Right lung (tissue), 10 donors: ENCODE measurements at places on chromosomes 5 and 9. TPM values are rescaled to one million over a fixed set of nuclear protein-coding genes. Genes with fewer than 3 reads are reported as not detected.

GRCh38 chr9:136729144-136729543, 13.6 kb downstream of the LCN10 start:
- no peak for DNase-seq

- DNase-seq = no peak
Observed at GRCh38 chr5:140116716-140117115, 2.8 kb downstream of the PURA start.

- DNase-seq = no peak
Observed at GRCh38 chr5:113047733-113048652, 71.4 kb downstream of the DCP2 start.

DNA sequence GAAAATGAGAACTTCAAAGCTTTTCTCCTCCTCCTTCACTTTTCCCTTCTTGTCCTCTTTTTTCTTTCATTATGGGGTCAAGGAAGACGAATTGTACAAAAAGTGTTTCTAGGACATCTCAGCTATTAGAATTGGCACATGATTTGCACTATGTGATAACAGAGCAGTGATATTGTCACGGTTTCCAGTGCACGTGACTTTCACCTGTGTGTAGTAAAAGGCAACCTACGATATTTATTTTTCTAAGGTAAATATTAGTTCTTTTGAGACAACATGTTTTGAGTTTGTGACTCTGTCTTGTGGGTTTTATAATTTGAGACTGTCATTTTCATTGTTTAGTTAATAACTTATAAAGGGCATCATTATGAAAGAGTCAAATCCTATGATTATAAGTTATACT, 213.1 kb downstream of the PSAT1 start:
- no peak for DNase-seq

GRCh38 chr5:38193015-38193581, 65.3 kb upstream of the EGFLAM start:
- peak; percentile 28 for DNase-seq

DNA sequence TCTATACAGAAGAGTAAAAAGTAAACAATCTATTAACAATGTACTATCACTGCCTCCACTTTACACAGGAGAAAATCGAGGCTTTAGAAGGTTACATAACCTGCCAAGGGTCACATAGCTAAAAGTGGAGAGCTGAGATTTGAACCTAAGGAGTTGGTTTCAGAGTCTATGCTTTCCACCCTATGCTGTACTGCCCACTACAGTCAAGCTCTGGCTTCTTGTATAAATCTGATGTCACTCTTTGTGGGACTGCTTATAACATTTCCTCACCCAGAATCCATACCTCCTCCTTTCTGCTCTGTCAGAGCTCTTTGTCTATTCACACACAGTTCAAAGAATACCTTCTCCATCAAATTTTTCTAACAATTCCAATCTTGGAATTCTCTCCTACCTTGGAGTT, 503.1 kb downstream of the RAB3C start:
- no peak for DNase-seq

GRCh38 chr5:131302506-131302905, 38.7 kb downstream of the CDC42SE2 start:
- no peak for DNase-seq

DNA sequence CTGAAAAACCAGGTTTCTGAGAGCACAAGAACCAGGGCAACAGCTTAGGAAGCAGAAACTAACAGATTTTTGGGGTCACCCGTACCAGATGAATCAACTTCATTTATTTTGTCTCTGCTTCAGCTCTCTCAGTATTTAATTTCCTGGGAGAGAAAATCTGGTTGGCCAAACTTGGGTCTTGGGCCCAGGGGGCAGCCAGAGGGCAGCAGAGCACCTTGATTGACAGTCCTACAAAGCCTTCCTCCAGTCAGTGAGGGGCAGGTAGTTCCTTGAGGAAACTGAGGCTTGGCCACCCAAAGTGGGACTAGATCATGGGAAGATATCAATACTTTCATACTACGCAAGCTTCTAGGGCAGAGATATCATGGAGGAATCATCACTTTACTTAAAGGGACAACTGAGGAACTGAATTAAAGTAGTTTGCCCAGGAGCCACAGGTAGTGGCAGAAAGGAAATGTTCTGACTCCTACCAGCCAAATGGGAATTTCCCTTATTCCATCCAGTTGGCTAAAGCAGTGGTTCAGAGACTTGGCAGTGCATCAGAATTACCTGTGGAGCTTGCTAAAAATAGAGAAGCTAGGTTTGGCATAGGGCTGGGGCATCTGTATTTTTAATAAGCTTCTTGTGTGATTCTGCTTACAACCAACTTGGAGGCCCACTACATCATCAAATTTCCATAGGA, 21.5 kb upstream of the ARHGAP26 start:
- DNase-seq = no peak

DNA sequence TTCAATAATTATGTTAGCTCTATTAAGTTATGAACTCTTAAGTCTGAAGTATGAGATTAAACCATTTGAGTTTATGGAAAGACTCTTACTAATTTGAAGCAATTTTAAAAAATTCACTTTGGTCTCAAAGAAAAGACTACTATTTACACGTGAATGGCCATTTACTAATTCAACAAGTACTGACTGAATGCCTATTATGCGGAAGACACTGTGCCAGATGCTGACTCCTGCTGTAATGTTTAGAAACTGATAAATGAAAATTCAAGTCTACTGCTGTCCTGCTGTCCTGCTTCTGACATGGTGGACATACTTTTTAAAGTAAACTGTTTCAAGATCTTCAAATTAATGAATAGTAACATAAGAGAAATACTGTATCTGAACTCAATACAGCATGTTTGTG, 116.2 kb downstream of the MPDZ start:
- no peak for DNase-seq

DNA sequence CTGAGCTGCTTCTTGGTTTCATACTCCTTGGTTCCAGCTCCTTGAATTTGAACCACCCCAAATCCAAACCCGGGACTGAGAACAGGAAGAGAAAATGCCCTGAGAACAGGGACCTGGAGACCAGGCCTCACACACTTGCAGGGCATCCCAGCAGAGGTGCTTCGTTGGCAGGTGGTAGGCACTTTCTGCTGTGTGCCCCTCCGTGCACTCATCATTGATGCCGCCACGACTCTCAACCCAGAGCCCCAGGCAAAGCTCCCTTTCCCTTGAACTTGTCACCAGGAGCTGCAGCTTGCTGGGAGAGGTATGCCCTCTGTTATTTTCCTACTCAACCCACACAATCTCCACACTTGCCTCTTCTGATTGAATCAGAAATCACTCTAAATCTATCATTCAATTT, 217.8 kb upstream of the IRX1 start:
- DNase-seq = no peak

DNA sequence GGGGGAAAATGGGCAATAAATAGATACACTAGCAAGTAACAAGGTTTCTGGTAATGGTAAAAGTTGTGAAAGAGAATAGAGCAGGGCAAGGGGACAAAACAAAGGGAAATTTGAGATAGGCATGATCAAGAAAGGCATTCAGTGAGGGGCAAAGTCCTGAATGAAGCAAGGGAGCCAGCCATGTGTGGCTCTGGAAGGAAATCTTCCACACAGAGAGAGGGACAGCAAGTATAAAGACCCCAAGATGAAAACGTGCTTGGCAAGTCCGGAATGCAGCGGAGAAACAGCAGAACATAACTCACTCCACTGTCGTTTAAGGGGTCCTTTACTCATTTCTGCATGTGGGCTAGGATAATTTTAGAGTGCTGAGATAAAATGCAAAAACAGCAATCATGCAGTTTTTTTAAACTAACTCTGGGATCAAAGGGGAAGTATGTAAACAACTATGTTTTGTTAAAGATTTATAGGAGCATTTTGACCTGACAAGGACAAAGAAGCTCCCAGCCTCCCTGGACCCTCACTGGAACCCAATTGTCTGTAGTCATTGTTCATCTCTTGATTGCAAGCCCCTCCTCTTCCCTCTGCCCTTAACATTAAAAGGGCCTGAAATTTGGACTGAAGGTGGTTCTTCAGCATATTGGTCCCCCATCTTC, 22.9 kb upstream of the AOPEP start:
- no peak for DNase-seq

DNA sequence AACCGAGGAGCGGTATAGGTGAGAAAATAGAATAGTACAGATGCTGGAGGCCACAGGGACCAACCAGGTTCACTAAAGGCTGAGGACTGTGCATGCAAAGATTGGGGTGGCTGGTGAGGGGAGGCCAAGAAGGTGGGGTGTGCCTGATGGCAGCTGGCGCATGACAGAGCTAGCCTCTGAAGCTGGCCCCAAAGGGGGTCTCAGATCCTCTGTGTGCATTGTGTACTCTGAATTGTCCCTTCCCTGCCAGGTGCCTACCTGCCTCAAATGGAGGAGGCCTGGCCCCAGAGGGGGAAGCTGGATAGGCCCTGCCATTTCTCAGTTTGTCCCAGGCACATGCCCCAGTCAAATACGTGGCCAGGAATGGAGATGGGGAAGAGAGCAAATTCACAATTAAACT, 63.1 kb downstream of the CRB2 start:
- DNase-seq = no peak

DNA sequence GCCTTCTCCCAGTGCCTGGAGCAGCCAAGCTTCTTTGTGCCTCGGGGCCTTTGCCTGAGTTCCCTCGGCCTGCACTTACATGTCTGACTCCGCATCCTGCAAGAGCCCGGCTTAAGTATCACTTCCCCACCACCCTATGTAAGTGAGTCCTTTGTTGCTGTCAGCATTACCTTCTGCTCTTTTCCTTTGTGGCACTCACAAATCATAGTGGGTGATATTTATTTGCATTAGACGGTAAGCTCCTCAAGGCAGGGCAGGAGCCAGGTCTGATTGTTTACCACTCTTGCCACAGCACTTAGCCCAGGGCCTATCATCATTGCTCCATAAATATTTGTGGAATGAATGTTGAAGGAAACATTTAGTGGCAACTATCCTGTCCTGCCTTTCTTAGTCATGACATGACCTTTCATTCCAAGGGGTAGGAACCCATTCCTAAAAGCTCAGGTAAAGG, 4.8 kb downstream of the GM2A start:
- no peak for DNase-seq

GRCh38 chr9:79104951-79105350, 466.8 kb upstream of the TLE4 start:
- no peak for DNase-seq

DNA sequence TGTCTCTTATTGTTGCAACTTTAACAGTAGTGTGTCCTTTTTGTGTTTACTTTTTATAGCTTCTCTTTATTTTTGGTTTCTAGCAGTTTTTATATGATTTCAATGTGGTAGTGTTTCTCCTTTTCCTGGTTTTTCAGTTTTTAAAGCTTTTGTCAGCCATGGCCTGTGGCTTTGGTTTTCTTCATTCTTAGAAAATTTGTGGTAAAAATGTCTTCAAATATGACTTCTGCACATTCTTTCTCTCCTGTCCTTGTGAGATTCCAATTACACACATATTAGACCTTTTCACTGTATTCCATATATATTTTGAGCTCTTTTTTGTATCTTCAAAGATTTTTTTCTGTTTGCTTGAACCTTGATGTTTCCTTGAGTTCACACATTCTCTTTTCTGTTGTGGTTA, 180.5 kb downstream of the CNTLN start:
- DNase-seq = no peak

- DNase-seq = no peak
Observed at GRCh38 chr9:136769710-136770191, 5.4 kb upstream of the LCN15 start.

- DNase-seq = no peak
Observed at GRCh38 chr5:128378196-128378595, 159.8 kb downstream of the FBN2 start.

DNA sequence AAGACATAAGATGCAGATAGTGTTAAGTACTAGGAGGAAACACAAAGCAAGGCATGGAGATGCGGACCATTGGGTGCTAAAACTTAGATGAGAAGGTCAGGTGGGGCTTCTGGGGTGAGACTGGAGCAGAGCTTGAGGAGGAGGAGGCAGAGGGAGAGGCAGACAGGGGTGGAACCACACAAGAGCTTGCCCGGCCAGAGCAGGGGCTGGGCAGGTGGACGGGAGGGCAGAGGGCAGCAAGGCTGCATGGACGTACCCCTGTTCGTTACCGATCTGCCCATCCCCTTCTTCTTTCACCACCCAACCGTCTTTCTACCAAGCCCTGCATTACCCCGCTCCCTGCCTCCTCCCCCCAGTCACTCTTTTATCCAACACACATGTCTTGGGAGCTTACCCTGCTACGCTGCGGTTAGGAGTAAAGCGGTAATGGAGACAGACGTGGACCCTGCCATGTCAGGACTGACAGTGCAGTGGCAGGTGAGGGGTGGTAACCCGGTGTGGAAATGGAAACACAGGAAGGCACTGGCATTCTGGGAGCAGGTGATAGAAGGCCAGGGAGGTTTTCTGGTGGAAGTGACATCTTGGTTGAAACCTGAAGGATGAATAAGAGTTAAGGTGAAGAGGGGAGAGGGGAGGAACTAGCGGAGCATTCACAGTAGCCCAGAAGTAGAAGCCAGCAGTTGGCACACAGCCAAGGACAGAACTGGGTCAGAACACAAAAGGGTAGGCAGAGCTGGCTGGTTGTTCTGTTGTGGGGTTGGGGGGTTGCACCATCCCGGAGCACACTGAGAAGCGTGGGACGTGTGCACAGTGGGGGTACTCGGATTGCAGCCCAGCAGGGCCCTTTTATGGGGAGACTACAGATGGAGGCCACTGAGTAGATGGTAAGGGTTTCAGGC, 167.2 kb downstream of the CACNA1B start:
- DNase-seq = no peak

GRCh38 chr9:16593746-16594145, 276.7 kb downstream of the BNC2 start:
- no peak for DNase-seq

- DNase-seq = no peak
Observed at GRCh38 chr9:77997611-77998284, 33.9 kb downstream of the GNAQ start.

DNA sequence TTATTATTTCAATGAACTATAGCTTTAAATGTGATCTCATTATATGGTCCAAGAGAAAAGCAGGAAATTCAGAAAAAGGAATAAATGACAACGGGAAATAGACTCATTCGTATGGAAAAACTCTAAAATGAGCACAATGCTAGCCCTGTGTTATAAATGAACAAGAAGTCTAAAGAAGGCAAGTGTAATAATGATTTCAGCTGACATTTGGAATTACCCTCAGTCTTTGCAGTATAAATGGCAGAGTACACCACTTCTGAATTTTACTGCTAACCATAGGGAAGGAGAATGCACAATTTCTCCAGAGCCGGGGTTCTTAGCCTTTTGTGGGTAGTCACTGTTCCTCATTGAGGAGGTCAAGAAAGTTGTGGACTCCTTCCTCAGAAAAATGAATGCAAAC, 93.1 kb downstream of the ANKRD55 start:
- no peak for DNase-seq

The CNTLN gene
- polyA plus RNA-seq = 17.4 TPM

The FBP1 gene
- 21.6 TPM for polyA plus RNA-seq

The CDC25C gene
- polyA plus RNA-seq = 14.4 TPM

The KIAA1191 gene
- polyA plus RNA-seq = 165 TPM

The PCDHGA12 gene
- 3.0 TPM for polyA plus RNA-seq

The SLC6A18 gene
- polyA plus RNA-seq = not detected

The WHRN gene
- polyA plus RNA-seq = 11.9 TPM

The NR2F1-AS1 gene
- 37.7 TPM for polyA plus RNA-seq

The ITK gene
- polyA plus RNA-seq = 0.81 TPM

The DOLPP1 gene
- 14.7 TPM for polyA plus RNA-seq

The VLDLR gene
- 29.3 TPM for polyA plus RNA-seq

The LPAR1 gene
- 58.9 TPM for polyA plus RNA-seq

The OSMR gene
- 17.6 TPM for polyA plus RNA-seq

The PCDHGA10 gene
- polyA plus RNA-seq = 4.7 TPM

The BARHL1 gene
- polyA plus RNA-seq = not detected
